ENCODE measurements at places on chromosomes 2 and 18.

- peak; percentile 63 for DNase-seq
These were observed 3.9 kb upstream of the SH3RF3 start for GRCh38 chr2:109124982-109125592.

DNA sequence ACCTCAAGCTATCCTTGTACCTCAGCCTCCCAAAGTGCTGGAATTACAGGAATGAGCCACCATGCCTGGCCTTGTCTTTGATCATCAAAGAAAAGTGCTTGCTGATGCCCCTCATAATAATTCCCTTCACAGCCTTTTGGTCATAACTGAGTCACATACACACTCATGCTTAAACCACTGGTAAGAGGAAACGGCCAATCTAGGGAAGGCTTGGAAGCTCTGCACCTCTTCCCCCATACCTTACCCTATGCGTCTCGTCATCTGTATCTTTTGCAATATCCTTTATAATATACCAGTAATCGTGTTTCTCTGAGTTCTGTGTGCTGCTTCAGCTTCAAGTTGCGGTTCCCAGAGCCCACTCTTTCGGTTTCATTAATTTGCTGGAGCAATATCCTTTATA lies 4.8 kb upstream of the RNF138 start:
- DNase-seq = no peak

- no peak for DNase-seq
These were observed 1395.5 kb upstream of the PIK3C3 start for GRCh38 chr18:40559556-40559955.

DNA sequence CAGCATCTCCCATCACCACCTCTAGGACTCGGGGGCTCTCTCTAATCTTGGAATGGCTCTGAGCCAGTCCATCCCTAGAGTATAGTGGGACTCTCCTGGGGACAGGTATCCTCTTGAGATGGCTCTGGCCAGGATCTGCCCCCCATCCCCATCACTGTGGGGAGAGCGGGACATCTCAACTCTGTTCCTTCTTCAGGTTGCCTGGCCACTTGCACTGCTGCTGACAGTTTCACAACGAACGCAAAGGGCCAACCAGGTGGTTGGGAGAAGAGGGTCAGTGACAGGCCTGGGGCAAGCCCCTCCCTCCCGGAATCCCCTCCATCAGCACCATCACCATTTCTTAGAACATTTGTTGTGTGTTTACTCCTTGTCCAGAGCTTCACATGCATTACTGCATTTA lies 62.6 kb downstream of the CIB4 start:
- no peak for DNase-seq
